Kidney (tissue), 22 donors: ENCODE measurements at places on chromosomes 3 and 15. TPM values are rescaled to one million over a fixed set of nuclear protein-coding genes. Genes with fewer than 3 reads are reported as not detected.

Gene PLA2G4D
- not detected for polyA plus RNA-seq

Gene MESP2
- 0.24 TPM for polyA plus RNA-seq

Gene BDH1
- 49.6 TPM for polyA plus RNA-seq

Gene CNBP
- polyA plus RNA-seq: 267 TPM

Gene CAPN7
- 14.9 TPM for polyA plus RNA-seq

Gene PLSCR2
- polyA plus RNA-seq: not detected

Gene RPP25
- 7.3 TPM for polyA plus RNA-seq

Gene SLC28A1
- 51.2 TPM for polyA plus RNA-seq

Gene DUOXA2
- 0.37 TPM for polyA plus RNA-seq

Gene CASR
- polyA plus RNA-seq: 14.8 TPM

Gene NR1I2
- 0.41 TPM for polyA plus RNA-seq

Gene SLC7A14
- polyA plus RNA-seq: 0.04 TPM

Gene KCNMB3
- 1.7 TPM for polyA plus RNA-seq

Gene CEP19
- 2.6 TPM for polyA plus RNA-seq

Gene FEZF2
- polyA plus RNA-seq: not detected

Gene FANCD2OS
- polyA plus RNA-seq: not detected

Gene LRCH3
- 11.6 TPM for polyA plus RNA-seq
